ENCODE measurements at places on chromosomes 16 and 17. TPM values are rescaled to one million over a fixed set of nuclear protein-coding genes. Genes with fewer than 3 reads are reported as not detected.
A peak's percentile ranks its signal among the peaks of the same experiment; 100 is the strongest.

The BAIAP2 gene
- 29.5 TPM for total RNA-seq

The CDK5R1 gene
- total RNA-seq, result 1.8 TPM

The SLC5A2 gene
- total RNA-seq, result not detected

The PLLP gene
- total RNA-seq, result 0.02 TPM

GRCh38 chr16:27906883-27907282 lies 156.6 kb downstream of the GSG1L start:
- peaks cover 34% of the 10 kb centered on the region for H3K27me3 ChIP-seq
- DNase-seq, result no peak
- no peak overlapping the region for H3K27ac ChIP-seq
- H3K36me3 ChIP-seq, result peaks cover 1% of the 10 kb centered on the region
- H3K4me1 ChIP-seq, result no peaks in the 10 kb centered on the region
- H3K4me3 ChIP-seq, result no peak overlapping the region

- H3K36me3 ChIP-seq, result peaks cover 2% of the 10 kb centered on the region
- no peak overlapping the region for H3K27ac ChIP-seq
- no peaks in the 10 kb centered on the region for H3K27me3 ChIP-seq
Observed at GRCh38 chr17:57552114-57552624, 192.9 kb downstream of the CCDC182 start.

DNA sequence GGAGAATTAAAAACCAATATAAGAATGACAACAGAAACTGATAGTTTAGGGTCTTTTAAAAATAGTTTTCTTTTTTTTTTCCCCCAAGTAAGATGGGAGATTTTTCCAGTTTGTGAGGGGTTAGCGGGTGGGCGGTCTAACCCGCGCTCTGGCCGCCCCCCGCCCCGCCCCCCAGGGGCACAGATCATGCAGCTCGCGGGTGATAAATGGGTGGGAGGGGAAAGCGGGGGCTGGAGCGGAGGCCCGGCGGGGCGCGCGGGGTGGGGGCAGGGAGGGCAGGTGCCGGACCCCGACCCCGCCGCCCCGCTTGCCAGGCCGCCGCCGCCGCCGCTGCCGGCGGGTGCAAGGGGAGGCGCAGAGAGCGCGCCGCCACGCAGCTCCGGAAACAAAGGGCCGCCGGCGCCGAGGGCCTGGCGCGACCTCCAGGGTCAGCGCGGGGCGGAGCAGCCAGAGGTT lies 60.1 kb upstream of the GSE1 start:
- H3K27ac ChIP-seq, result no peak overlapping the region
- H3K36me3 ChIP-seq, result no peaks in the 10 kb centered on the region
- peaks cover 36% of the 10 kb centered on the region for H3K4me1 ChIP-seq
- H3K4me3 ChIP-seq, result peak overlapping the region; percentile 63

DNA sequence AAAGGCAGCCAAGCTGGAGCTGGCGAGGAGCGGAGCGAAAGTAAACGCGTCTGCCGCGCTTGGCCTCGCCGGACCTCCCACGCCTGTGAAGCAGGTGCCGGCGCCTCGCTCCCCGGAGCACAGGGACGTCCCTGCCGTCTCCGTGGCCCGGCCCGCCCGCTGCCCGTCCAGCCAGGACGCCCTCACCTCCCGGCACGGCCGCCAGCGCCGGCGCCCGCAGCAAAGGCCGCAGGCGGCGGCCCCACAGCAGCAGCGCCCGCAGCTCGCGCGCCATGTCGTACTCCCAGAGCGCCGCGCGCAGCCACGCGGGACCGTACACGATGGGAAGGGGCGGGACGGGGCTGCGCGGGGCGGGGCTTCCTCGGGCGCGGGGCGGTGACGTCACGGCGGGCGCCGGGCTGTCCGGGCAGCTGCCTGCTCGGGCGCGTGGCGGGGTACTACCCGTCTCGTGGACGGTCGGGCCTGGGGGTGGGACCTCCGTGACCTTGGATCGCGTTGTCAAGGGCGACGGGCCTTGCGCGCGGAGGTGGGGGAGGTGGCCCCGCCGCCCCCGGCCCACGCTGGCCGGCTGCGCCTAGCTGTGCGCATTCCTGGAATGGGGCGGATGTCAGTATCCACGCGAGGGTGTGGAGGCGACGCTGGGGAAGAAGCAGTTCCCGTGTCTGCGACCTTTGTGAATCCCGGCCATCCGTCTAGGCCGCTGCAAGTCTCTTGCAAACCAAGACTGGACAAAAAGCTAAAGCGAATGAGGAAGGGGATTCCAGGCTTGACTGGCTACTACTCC lies at the start of gene TRAP1:
Gene TRAP1 (minus strand): TSS at position 290 of the 784 bp plus-strand sequence. CDS start 16 bp downstream, at position 274.
- DNase-seq, result peak; percentile 96
- peaks cover 18% of the 10 kb centered on the region for H3K4me1 ChIP-seq
- peak within 1 kb of the TSS; percentile 87 for H3K4me3 ChIP-seq
- H3K27ac ChIP-seq, result peak within 1 kb of the TSS; percentile 84
- no peaks in the 10 kb centered on the region for H3K27me3 ChIP-seq

GRCh38 chr16:53915452-53916160 lies 211.7 kb downstream of the FTO start:
- no peak overlapping the region for H3K4me3 ChIP-seq
- peaks cover 37% of the 10 kb centered on the region for H3K4me1 ChIP-seq
- H3K27me3 ChIP-seq, result no peaks in the 10 kb centered on the region
- H3K27ac ChIP-seq, result no peak overlapping the region
- H3K36me3 ChIP-seq, result no peaks in the 10 kb centered on the region

DNA sequence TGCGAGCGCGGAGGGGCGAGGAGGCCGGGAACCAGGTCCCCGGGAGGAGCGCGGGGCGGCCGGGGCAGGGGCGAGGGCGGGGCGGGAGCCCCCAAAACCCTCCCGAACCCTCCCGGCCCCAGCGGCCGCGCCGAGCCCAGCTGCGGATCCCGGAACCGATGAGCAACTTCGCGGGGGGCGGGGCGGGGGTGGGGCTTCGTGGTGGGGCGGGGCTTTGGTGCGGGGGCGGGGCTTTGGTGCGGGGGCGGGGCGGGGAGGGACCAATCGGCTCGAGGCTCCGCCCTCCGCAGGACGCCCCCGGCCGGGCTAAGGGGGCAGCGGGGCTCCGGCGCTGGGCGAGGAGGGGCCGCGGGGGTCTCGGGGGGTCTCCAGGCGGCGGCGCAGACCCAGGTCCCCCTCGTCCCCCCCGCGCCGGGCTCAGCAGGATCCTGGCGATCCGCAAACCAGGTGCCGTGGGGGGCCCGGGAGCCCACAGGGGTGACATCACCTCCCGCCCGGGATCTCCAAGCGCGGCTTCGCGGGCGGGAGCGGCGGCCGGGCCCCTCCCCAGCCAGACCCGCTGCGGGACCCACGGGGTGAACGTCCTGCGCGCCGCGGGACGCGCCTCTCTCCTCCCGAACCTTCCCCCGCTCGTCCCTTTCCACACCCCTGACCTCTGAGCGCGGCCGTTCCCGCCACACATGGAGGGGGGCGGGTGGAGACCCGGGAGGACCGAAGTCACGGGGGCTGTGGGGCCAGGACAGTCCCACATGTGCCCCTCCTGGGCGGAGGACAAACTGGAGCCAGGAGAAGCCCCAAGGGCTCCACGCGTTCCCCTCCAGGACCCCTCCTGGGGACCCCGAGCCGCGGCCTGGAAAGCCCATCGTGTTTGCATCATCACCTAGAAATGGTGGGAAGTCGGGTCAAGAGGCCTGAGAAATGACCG lies at the start of gene ABR:
Gene ABR (minus strand): TSS at position 164 of the 925 bp plus-strand sequence. CDS start 254 bp downstream, outside the sequence.
- DNase-seq, result no peak
- H3K27me3 ChIP-seq, result no peaks in the 10 kb centered on the region
- H3K4me3 ChIP-seq, result peak within 1 kb of the TSS; percentile 81
- peaks cover 55% of the 10 kb centered on the region for H3K4me1 ChIP-seq
- peak within 1 kb of the TSS; percentile 77 for H3K27ac ChIP-seq

- H3K4me1 ChIP-seq, result no peaks in the 10 kb centered on the region
- no peak overlapping the region for H3K4me3 ChIP-seq
- DNase-seq, result no peak
- no peak overlapping the region for H3K27ac ChIP-seq
- no peaks in the 10 kb centered on the region for H3K36me3 ChIP-seq
- peaks cover 10% of the 10 kb centered on the region for H3K27me3 ChIP-seq
Observed at GRCh38 chr17:2735896-2736295, 13.6 kb downstream of the CCDC92B start.

DNA sequence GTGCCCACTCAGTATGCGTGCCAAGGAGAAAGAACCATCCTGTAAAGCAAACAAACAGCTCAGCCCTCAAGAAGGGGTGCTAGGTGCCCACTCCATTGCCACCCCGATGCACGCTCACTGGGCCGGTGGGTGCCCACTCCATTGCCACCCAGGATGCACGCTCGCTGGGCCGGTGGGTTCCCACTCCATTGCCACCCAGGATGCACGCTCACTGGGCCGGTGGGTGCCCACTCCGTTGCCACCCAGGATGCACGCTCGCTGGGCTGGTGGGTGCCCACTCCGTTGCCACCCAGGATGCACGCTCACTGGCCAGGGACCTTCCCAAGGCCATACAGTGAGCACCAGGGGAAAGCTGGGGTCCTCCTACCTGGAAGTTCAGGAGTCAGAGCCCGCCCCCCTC lies 28.1 kb downstream of the HASPIN start:
- peaks cover 4% of the 10 kb centered on the region for H3K4me1 ChIP-seq
- H3K36me3 ChIP-seq, result no peaks in the 10 kb centered on the region
- H3K27ac ChIP-seq, result no peak overlapping the region
- peaks cover 10% of the 10 kb centered on the region for H3K27me3 ChIP-seq
- no peak overlapping the region for H3K4me3 ChIP-seq
- DNase-seq, result no peak

- no peaks in the 10 kb centered on the region for H3K27me3 ChIP-seq
- no peak overlapping the region for H3K4me3 ChIP-seq
- peaks cover 2% of the 10 kb centered on the region for H3K36me3 ChIP-seq
- no peak overlapping the region for H3K27ac ChIP-seq
Observed at GRCh38 chr17:66983414-66984021, 19.0 kb downstream of the CACNG4 start.

All from chondrocyte (in vitro differentiated cells).